ENCODE measurements at places on chromosomes 6 and 20. TPM values are rescaled to one million over a fixed set of nuclear protein-coding genes. Genes with fewer than 3 reads are reported as not detected.

DNA sequence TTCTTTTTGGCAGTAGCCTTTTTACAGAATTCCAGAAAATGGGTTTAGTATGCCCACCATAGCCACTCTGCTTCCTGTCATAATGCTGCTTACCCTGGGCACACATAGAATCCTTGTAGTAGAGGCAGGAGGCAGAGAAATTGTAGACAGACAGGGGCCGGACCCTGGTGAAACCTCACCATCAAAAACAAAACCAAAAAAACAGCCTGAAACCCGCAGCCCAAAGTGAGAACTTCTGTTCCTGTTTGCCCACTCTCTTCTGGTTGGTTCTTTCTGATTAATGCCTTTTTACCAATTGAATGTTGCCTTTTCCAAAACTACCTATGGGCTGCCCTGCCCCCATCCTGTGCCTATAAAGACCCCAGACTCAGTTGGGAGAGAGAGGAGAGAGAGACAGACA lies 188.2 kb downstream of the CDKAL1 start:
- DNase-seq: no peak

DNA sequence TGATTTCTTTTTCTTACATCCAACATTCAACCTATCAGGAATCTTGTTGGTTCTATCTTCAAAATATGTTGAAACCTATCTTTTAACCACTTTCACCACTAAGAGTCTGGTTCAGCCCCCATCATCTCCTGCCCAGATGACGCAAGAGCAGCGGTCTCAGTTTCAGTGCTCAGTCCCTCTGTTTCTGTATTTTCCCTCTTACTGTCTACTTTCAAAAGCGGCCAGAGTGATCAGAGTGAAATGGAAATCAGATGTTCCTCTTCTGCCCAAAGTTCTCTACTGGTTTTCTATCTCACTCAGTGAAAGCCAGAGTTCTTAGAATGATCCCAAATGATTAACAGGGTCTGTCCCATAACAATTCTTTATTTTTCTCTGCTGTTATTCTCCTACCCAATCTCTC lies 147.9 kb upstream of the PDE7B start:
- no peak for DNase-seq

DNA sequence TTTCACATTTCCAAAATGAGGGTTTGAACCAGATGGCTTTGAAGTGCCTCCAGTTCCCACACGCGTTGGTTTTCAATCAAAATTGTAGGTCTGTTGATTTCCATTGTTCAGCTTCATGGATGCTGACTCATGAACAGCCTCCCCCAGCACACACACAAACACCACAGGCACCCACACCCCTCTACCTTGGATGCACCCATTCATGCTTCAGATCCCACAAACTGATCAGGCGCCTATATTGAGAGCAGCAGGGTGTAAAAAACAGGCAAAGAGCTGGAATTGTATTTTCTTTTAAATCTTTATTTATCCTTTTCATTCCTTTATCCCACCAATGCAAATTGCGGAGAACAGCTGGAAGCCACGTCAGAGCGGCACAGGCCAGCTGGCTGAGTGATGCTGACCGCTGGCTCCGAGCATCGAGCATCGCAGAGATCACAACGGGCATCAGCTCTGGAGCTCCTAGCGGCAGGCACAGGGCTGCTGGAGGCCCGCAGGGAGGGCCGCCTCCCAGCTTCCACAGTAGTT lies 29.3 kb upstream of the TBC1D7 start:
- DNase-seq: peak; percentile 78

VGLL2 gene
- 1.9 TPM for total RNA-seq

DNA sequence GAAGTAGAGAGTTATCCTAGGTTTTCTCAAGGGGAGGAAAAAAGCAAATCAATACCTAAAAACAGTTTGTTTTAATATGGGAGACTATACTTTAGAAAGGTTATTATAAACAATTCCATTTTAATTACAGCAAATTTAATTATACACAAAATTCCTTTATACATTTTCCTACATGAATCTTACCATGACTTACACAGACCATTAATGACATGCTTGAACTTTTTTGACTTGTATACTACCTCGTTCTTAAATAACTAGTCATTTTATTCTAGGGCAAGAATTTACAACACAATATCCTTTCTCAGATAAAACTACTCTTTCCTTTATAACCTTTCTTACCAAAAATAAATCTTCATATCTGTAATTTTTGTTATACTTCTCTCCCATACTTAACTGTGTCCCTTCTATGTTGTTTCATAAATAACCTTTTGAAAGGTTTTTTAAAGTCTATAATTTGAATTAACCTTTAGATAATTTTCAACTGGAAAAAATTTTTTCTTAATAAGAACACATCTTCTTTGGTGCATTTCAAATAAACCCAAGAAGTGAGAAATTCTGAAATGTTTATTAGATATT lies 729.4 kb downstream of the TENT5A start:
- no peak for DNase-seq

DNA sequence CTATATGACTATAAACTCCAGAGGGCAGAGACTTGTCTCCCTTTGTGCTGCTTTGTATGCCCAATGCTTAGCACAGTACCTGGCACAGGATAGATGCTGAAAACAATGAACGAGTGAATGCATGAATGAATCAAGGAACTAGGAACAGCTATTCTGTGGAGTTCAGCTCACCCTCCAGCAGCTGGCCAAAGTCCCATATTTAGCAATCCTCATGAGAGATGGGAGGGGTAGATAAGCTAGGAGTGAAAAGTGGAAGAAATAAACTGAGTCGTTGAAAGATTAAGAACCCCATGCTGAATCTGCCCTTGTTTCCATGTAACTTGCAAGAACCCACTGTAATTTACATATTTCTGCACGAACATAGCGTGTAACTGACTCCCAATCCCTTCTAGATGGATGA lies 106.5 kb downstream of the MAFB start:
- DNase-seq: no peak

CFB gene
- 19.8 TPM for total RNA-seq

SLC16A10 gene
- 5.8 TPM for total RNA-seq

BHLHE23 gene
- total RNA-seq: not detected

PRPH2 gene
- 1.2 TPM for total RNA-seq

- DNase-seq: no peak
Measured at GRCh38 chr6:94217836-94218235, 798.5 kb upstream of the EPHA7 start.

GPLD1 gene
- total RNA-seq: 1.1 TPM

GRCh38 chr6:9205645-9206044 lies 770.3 kb upstream of the SLC35B3 start:
- DNase-seq: no peak

DNA sequence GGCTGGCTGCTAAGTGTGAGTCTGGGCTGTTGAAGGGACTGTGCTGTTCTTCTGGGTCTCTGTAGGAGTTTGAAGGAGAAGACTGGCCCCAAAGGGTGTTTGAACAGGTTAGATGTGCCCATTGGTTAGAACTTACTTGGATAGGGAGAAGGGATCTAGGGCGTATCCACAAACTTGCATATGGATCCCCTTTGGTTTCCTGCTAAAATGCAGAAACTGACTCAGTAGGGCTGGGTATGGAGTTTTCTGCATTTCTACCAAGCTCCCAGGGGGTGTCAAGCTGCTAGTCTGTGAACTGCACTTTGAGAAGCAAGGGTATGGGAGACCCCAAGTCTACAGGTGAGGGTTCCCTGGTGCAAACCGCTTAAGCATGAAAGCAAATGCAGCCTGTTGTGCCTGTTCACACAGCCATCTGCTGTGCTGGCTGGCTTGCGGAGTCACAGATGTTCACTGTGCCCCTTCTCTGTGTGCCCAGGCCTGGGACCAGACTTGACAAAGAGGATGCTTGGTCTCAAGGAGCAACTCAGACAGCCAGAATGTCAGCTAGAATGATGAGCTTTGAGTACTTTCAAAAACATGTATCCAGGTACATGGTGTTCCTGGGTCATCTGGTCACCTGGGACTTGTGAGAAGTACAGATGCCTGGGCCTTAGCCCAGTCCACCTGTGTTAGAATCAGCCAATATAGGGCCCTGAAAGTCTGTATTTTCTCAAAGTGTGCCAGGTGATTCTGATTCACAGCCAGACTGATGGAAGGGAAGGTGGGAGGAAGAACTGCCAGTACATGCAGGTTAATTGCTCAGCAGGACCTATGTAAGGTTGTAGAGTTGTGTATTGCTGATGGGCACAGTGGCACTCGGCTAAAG lies 7.4 kb downstream of the PPP1R16B start:
- DNase-seq: no peak

DNA sequence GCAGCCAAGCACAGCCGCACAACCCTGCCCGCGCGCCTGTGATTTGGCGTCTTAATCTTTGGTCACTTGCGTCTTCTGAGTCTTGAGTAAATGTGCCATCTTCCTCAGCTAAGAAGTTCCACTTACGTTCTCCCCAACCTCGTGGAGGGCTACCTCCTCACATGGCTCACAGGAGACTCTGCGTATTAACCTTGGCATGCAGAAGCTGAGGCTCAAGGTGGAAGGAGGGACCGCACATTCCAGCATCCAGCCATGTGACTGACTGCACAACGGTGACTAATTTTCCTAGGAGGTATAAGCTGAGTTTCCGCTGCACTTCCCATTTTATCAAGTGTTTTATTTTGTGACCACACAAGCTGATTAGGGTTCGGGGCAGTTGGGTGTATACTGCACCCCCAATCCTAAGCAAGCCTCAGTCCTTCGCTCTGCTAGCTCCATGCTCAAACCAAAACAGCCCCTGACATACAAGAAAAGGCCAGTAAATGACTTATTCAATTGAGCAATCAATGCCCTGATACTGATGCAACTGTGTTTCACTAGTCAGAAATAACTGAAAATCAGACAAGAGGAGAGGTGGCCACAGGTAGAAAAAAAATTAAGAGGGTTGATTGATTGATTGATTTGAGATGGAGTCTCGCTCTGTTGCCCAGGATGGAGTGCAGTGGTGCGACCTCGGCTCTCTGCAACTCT lies 7.0 kb downstream of the BEND3 start:
- no peak for DNase-seq

DNA sequence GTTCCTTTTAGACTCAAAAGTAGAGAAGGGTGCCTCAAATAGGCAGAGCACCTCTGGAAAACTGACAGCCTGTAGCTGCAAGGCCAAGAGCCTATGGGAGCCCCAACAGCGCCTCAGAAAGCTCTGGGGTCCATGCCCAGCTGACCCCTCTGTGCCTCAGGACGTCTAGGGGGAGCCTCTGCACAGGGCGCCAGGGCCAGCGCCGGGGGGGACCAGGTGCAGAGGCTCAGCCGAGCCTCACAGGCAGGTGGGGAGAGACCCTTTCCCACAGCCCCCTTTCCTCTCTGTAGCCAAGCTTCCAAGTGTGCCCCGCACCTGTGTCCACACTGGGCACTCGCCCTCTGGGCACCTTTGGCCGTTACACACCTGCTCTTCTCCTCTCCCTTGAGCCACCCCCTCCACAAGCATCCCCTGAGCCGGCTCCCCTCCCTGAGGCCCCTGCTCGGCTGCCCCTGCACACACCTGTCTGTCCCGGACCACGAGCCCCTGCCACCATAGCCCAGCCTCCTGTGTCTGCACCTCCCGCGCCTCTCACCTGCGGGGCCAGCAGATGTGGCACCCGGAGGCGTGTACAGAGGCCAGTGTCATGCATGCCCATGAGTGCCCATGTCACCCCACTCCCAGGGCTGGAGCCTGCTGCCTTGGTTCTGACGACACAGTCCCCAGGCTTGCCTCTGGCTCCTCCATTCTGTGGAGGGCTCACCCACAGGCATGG lies 53.2 kb downstream of the GINS1 start:
- no peak for DNase-seq

- DNase-seq: no peak
Measured at GRCh38 chr20:4169360-4170190, 154.2 kb upstream of the RNF24 start.

GRCh38 chr20:48659858-48660257 lies 167.9 kb downstream of the PREX1 start:
- peak; percentile 43 for DNase-seq

GRM1 gene
- total RNA-seq: 0.31 TPM

TULP4 gene
- total RNA-seq: 177 TPM

DNA sequence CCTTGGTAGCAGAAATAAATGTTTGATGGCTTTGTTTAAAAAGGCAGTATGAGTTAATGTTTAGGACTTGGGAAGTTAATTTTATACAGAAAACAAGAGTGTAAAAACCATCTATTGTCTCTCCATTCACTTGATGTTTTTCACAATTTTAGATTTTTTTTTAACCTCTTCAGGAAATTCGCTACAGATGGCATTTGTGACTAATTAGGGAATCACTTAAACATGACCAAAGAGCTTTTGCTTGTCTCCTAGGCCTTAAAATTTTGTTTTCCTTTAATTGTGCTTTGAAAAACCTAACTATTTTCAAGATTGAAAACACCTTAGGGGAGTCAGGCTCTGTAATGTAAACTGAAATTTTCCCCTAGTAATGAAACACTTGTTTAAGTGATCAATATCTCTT lies 17.3 kb downstream of the TULP4 start:
- no peak for DNase-seq

DNA sequence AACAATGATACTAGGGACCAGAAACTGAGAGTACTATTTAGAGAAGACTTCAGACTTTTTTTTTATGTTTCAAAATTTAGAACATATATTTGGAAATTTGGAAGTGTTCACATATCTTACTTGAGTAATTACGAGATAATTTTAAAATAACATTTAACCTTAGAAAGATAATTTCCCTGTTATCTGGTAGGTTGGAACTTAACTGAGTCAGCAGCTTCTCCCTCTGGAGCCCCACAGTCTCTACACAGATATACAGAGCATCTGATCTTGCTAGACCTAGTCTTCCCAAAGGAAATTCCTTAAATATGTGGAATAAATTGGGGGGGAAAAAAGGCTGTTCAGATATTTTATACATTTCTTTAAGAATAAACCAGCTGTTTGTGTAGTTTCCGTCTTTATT lies 48.6 kb downstream of the TSPYL4 start:
- DNase-seq: no peak

DNA sequence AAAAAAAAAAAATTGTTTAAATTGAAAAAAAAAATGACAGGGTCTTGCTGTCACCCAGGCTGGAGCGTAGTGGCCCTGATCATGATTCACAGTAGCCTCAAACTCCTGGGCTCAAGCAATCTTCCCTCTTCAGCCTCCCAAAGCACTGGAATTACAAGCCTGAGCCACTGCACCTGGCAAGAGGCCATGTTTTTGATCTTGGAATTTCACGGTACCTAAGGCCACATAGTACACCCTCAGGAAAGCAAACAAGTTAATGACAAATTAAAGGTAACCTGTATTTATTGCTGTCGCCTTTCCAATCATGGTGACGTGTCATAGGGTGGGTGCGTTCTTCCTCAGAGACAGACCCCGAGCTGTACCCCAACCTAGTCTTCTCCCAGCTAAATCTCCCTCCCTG lies 79.2 kb downstream of the LINC00237 start:
- no peak for DNase-seq
